ENCODE measurements at places on chromosomes 7 and 10. TPM values are rescaled to one million over a fixed set of nuclear protein-coding genes. Genes with fewer than 3 reads are reported as not detected.

GRCh38 chr10:82190432-82191260, 315.7 kb downstream of the NRG3 start:
- DNase-seq, result peak; percentile 7

DNA sequence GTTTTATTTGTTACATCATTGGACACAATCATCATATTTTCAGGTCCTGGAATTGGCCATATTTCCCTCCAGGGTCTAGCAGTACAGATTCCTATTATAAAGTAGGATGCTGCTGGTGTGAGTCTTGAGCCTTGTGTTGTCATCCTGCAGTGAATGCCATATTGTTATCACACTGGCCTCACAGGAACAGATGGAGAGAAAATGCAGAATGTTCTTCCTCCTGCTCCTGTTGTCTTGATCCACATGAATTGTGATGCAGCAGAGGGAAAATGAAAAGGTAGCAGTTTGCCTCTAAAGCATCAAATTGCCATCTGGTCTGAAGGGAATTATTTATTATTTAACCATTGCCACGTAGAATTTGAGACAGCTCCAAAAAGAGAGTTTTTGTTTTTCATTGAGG, 248.6 kb downstream of the GPAM start:
- no peak for DNase-seq

- DNase-seq, result no peak
Observed at GRCh38 chr7:133698127-133698526, 429.0 kb upstream of the LRGUK start.

DNA sequence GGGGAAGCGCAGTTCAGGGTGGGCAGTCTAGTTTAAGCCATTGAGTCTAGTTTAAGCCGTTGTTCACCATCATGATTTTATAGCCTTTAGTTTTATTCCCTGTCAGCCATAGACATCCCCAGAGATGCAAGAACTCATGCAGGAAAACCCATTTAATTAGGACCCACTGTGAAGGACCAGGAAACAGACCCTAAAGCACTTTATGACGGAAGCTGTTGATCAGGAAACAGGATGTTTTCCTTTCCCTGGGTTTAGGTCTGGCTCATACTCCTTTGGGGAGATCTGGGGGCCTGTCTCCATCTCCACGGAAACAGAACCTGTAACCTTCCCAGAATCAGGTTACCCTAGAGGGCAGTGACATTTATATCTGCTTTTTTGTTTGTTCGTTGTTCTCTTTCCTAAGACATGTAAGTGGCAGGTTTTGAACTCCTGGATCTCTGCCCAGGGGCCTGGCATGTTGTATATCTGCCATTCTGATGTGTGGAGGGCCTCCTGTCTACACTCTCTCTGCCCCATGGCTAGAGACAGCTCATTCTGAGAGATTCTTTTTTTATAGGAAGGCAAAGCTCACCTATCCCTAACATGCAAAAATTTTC, 657.2 kb upstream of the GALNT17 start:
- no peak for DNase-seq

GRCh38 chr10:105025092-105025491, 384.0 kb downstream of the SORCS3 start:
- no peak for DNase-seq

GRCh38 chr7:45918556-45918955, 2.5 kb downstream of the IGFBP3 start:
- no peak for DNase-seq

DNA sequence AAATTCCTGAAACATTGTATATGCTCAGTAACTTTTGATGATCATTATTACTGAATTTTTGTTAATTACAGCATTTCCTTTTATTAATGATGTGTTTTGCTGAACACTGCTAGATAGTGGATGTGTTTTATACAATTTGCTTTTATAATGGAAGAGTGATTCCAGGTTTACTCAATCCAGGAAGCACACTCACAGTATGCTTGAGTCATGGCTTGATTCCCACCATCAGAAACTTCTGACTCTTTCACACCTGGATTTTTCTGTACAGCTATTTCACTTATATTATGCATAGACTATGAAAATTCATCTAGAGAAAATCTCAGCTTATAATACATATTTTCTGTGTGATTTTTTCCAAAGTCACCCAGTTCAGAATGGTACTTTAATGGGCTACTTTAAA, 1040.9 kb downstream of the GRM8 start:
- DNase-seq, result no peak

RNF133 gene
- 0.30 TPM for total RNA-seq

AHR gene
- 40.4 TPM for total RNA-seq

ADAMTS14 gene
- total RNA-seq, result 30.2 TPM

POU6F2 gene
- 0.45 TPM for total RNA-seq

WAPL gene
- total RNA-seq, result 43.2 TPM

CCDC126 gene
- 10.1 TPM for total RNA-seq

DPYSL4 gene
- total RNA-seq, result 26.1 TPM

Measured in astrocyte (in vitro differentiated cells and primary cell).